H1 (cell line): ENCODE measurements at places on chromosomes 1 and 21. TPM values are rescaled to one million over a fixed set of nuclear protein-coding genes. Genes with fewer than 3 reads are reported as not detected.

DNA sequence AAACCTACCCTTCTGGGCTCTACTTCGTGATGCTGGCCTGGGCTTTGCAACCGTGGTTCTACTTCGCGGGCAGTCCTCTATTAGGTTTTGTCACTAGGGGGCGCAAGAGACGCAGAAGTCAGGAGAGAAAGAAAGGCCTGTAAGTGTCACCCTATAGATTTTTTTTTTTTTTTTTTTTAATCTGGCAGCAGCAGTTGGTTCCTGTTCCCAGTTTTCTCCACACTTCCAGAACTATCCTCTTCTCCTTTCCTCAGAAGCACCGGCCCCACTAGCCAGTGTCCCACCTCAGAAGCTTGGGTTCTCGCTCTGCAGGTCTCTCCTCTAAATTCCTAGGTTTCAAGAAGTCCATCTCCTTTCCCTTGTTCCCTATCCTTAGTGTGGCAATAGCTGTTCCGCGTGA is 9.1 kb upstream of the LCE2D start:
- DNase-seq, result no peak

DNA sequence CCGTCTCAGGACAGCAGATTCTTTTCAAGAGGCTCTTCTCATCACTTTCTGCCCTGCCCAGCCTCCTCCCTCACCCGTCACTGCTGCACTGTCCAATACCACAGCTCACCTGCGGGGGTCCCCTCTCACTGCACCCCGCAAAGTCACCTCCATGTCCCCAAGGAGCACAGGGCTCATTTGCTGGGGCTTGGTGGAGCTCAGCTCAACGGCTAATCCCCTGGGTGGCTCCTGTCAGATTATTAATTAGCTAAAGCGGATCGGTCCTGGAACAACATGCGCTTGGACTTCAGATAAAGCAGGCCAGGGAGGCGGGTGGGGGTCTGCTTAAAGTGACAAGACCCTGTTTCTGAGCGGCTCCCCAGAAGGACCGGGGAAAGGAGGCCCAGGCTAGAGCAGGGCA is 43.1 kb downstream of the CASZ1 start:
- DNase-seq, result no peak

DNA sequence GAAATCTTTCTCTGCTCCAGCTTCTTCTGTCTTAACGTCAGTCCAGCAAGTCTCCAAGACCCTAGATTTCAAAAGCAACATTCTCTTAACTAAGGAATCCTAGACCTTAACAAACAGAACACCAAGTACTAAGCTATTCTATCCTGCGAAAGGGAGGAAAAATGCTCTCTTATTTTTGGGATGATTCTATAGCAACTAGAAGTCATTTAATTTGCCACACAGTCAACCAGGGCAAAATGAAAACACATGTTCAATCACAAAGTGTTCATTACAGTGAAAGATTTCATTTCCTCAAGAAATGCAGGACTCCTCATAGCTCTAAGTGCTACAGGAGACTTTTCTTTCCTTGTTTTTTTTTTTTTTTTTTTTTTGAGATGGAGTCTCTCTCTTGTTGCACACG is 36.2 kb upstream of the DOCK7 start:
- no peak for DNase-seq

GRCh38 chr1:9145021-9145668 is 16.2 kb upstream of the GPR157 start:
- DNase-seq, result no peak

DNA sequence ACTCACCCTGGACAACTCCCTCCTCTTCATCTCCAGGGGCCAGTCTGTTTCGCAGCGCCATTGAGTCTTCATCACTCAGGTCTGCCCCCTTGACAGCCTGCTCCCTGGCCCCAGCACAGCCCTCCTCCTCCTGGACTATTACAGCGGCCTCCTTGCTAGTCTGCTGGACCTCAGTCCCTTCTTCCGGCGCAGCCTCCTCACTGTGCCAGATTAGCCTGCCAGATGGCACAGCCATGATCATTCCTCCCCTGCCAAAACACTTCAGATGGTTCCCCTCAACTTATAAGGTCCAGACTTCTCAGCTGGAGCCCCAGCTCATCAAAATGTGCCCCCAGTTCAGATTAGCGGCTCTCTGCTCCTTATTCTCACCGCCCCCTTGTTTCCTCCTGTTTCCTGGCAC is 7.0 kb upstream of the CELSR2 start:
- no peak for DNase-seq

DNA sequence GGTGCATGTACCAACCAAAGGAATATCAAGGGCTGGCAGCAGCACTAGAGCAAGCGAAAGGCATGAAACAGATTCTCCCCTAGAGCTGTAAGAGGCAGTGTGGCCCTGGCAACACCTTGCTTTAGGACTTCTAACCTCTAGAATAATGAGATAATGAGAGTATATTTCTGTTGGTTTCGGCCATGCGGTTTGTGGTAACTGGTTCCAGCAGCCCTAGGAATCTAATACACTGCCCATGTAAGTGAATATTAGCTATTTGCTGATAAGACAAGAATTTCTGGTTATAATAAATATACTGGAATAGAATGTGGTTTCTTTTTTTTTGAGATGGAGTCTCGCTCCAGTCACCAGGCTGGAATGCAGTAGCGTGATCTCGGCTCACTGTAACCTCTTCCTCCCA is 199.4 kb downstream of the GABPA start:
- no peak for DNase-seq

DNA sequence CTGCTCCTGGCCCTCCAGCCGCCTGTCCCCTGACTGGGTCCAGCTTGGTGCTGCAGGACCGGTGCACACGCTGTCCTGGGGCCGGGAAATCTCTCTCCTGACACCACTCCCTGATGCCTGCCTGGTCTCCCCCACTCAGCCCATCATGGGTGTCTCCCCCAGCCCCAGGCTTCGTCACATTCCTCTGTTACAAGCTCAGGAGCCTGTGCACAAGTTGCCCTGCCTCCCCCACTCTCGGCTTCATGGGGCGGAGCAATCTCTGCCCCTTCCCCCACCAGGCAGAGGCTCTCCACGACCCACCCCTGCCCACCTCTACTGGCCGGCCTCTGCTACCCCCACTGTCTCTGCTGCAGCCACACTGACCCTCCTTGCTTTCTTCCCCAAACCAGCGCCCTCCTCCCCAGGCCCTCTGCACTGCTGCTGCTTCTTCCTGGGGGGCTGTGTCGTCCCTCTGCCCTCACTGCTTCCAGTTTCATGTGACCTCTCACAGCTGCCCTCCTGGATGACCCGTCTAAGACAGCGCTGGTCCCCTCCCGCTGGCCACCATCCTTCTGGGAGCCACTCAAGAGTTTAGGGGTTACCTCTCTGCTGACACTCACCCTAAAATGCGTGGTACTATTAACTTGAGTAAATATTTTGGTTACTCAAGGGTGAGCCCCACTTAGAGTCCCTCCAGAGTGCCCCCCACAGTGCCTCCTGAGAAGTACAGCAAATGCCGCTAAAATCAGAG is 5.7 kb upstream of the RIPK4 start:
- DNase-seq, result no peak

GRCh38 chr21:42900446-42900845 is 7.3 kb downstream of the NDUFV3 start:
- DNase-seq, result no peak

DNA sequence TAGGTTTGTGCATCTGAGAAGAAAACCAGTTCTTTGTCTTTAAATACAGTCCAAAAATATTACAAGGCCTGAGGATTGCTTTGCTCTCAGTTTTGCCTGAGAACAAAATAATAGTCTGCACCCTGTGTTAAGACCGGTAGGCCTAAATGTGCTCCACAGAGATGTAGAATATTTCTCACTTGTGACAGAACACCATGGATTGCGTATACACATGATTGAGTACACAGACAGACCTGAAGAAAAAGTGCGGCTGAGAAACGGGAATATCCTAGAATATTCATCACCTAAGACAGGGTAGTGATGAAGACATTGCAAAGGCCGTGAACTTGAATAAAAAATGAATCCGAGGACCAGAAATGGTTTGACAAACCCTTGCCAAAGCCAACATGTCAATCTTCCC is 155.4 kb downstream of the BRINP3 start:
- DNase-seq, result no peak

IL24 gene
- not detected in 2 replicates for total RNA-seq

SAMSN1 gene
- 2.4 and 3.0 TPM in 2 replicates for total RNA-seq

ISG15 gene
- total RNA-seq, result 27.7 and 29.3 TPM in 2 replicates

KRTAP6-3 gene
- not detected in 2 replicates for total RNA-seq
